Hippocampal formation (tissue), 2 donors: ENCODE measurements at places on chromosomes 7 and 10.
A peak's percentile ranks its signal among the peaks of the same experiment; 100 is the strongest.

DNA sequence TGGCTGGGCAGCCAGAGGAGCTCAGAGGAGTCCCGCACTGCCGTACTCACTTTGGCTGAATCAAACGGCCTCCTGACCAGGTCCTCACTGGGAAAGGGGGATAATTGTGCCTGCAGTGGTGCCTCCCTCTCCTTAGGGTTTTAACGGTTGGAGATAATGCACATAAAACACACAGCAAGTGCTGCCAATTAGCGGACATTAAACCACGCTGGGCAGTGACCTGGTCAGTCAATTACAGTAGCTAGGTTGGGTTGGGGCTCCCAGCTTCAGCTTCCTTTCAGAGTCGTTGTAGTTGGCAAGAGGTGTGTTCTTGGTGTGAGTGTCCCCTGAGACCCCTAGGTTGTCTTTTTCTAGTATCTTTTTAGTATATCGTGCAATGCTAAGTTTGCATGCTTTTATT lies 146.6 kb downstream of the C10orf105 start:
- no peak for DNase-seq

DNA sequence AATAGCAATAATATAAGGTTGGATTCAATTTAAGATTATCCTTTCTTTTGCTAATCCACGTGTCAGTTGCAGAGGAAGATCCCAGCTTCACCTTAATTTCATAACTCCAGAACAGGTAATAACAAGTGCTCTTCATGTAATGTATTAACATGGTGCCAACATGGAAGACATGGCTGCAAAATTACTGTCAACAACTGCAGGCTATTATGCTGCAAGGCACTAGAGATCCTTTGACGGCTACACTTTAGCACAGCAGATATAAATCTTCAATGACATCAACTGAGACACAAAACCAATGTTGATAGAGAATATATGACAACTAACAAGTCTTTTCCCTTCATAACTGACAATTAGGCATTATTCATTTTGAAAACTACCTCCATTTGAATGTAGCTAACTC lies 96.1 kb downstream of the RNF133 start:
- no peak for DNase-seq

GRCh38 chr10:91856637-91857036 lies 52.6 kb downstream of the FGFBP3 start:
- no peak for DNase-seq

DNA sequence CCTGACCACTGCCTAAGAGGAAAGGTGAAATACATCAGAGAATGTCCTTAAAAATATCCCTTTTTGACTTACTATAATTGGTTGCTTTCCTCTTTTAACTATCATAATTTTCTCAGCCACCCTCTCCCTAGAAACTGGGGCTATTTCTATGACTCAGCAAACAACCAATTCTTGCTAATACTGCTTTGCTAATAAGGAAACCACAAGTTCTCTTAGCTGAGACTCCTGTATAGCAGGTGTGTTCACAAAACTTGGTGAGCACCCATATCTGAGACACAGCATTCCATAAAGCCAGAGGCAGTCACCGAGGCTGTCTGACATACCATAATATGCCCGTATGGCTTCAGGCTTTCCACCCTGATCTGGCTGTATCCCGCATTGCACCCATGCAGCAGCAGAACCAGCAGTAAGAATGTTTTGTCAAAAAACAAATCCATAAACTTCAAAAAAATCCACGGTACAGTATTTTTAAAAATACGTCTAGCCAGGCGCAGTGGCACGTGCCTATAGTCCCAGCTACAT lies 191.7 kb upstream of the C7orf33 start:
- DNase-seq, result no peak

GRCh38 chr7:26379711-26380110 lies 88.0 kb downstream of the SNX10 start:
- no peak for DNase-seq

GRCh38 chr10:62610649-62611229 lies 193.8 kb upstream of the ADO start:
- peak; percentile 31 for DNase-seq

- no peak for DNase-seq
These were observed 1186.0 kb downstream of the SORCS3 start for GRCh38 chr10:105827133-105827532.

GRCh38 chr10:98429320-98430072 lies 14.5 kb upstream of the PYROXD2 start:
- no peak for DNase-seq

GRCh38 chr10:121133901-121134300 lies 282.7 kb downstream of the WDR11 start:
- DNase-seq, result no peak

GRCh38 chr10:52951824-52952223 lies 179.2 kb upstream of the MBL2 start:
- no peak for DNase-seq

DNA sequence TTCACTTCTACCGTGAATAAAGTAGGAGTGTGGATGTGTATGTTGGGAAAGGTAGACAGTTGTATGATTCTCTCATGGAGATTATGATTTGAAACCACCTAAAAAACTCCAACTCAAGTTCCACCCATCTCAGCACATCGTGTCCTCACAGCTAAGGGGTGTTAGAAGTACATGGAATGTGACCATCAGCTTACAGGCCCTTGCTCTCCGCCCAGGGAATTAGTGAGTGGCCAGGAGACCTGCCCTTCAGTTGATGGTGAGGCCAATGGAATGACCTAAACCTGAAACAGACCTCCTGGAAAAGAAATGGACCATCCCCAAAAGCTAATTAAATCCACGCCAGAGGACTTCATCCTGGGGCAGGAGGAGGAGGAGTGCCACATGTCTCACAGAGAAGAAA lies 2.1 kb upstream of the WNT2 start:
- no peak for DNase-seq

DNA sequence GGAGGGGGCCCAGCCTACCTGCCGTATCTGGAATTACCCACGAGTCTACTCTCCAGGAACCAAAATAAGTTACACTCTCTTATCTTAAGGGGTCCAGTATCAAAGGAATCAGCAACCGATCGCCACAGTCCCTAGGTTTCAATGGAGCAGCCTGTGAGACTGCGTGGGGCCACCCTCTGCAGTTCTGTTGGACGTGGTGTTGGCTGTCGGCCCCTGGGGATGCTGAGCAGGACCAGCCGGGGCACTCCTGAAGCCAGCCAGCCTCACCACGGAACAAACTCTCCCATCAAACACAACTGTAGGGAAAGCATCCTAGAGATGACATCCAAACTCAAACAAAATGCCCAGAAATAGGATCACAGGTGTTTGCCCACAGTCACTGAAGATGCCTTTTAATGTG lies 25.5 kb upstream of the ABLIM1 start:
- no peak for DNase-seq

DNA sequence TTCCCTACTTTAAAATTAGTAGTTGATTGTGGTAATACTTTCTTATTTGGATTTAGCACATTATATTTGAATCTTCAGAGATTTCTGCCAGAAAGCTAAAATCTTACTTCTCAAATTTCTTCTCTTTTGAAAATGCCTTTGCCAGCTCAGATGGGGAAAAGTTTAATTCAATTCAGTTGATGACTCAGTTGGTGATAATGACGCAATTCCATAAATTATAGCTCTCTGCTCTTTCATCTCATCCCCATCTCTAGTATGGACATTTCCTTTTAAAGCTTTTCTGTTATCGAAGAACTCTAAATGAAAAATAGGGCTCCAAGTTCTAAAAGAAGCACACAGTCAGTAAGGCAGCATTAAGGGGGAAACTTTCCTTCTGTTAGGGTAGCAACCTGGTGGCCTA lies 25.5 kb downstream of the RNLS start:
- no peak for DNase-seq

- DNase-seq, result no peak
These were observed 33.0 kb downstream of the RASGEF1A start for GRCh38 chr10:43233601-43234430.

- no peak for DNase-seq
These were observed 4.6 kb downstream of the INPP5A start for GRCh38 chr10:132542086-132542775.

DNA sequence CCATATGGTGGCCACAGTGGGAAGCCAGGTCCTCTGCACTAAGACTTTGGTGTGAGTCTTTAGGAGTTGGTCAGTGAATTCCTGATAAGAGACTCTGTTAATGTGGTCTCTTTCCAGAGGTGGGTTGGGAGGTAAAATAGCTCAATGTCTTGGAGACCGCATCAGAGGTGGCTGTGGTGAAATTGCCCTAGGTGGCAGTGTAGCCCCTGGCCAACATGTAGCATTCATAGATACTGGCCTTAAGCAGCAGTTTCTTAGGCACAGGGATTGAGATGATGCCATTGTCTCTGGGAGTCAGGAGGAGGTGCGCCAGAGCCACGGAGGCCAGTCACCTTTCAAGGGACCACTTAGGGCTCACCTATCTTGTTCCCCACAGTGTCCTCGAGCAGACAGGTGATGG lies 202.8 kb downstream of the CREB5 start:
- DNase-seq, result peak; percentile 10

GRCh38 chr7:138926241-138926612 lies 55.0 kb downstream of the KIAA1549 start:
- no peak for DNase-seq

- no peak for DNase-seq
These were observed 163.7 kb downstream of the AHR start for GRCh38 chr7:17462131-17462631.

DNA sequence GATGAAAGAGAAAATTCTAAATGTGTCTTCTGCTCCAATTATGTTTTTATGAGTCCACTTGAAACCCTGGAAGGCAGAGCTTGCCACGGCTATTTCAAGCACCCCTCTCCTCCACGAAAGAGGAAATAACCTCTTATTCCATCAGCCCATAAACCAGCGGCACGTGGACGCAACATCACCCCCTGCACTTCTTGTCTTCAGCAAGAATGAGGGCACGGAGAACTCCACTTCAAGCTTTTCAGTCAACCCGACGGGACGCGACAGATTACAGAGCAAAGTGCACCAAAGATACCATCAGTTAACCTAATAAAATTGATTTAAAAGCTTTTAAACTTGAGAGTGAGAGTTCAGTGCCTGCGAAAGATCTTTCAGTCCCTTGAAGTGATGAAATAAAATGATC lies 406.3 kb downstream of the GALNT17 start:
- DNase-seq, result no peak

GRCh38 chr7:4730276-4730675 lies 45.1 kb upstream of the AP5Z1 start:
- no peak for DNase-seq

GRCh38 chr7:49635800-49636199 lies 137.6 kb upstream of the VWC2 start:
- DNase-seq, result no peak

GRCh38 chr7:43666938-43667337 lies 62.4 kb downstream of the COA1 start:
- DNase-seq, result no peak
